ENCODE measurements at places on chromosomes 3 and 15.
A peak's percentile ranks its signal among the peaks of the same experiment; 100 is the strongest.

GRCh38 chr3:7793786-7794185, 707.8 kb upstream of the LMCD1 start:
- DNase-seq: no peak

- DNase-seq: peak; percentile 89
Measured at GRCh38 chr15:74780523-74781430, 1.1 kb upstream of the CSK start.

DNA sequence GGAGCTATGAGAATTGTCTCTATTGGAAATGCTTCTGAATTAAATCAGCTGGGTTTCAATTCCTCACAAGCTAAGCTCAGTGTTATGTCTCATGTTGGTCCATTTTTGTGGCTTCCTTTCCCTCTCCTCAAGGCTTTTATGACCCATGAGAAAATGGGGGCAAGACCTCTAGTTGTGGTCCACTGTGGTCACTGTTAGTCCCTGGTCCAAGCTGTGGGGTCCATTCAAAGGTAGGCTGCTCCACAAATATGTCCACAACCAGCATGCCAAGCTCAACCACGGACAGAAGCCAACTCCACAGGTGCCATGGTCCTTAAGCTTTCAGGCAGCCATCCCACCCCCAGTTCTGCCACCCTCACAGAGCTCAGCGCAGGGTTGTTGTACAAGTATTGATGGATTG, 14.9 kb upstream of the TPM1 start:
- DNase-seq: no peak

- no peak for DNase-seq
Measured at GRCh38 chr3:152446495-152446894, 177.8 kb downstream of the MBNL1 start.

DNA sequence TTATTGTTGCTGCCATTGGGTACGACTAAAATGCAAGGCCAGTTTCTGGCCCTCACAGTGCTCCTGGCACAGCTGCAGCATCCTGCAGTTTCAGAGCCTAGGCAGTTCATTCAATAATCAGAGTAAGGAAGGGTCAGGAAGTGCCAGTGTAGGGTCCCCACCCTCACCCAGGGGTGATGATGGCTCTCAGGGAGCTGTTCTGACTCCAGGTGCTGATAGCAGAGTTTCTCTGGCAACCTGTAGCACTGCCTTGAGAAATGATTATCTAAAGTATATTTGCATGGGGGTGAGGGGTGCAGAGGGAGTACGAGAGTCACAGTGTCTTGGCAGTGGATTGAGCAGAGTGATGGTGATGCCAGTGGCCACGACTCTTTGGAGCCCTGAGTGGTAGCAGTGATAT, 15.5 kb upstream of the IL16 start:
- DNase-seq: no peak

- DNase-seq: no peak
Measured at GRCh38 chr3:53269888-53270880, 14.4 kb upstream of the TKT start.

DNA sequence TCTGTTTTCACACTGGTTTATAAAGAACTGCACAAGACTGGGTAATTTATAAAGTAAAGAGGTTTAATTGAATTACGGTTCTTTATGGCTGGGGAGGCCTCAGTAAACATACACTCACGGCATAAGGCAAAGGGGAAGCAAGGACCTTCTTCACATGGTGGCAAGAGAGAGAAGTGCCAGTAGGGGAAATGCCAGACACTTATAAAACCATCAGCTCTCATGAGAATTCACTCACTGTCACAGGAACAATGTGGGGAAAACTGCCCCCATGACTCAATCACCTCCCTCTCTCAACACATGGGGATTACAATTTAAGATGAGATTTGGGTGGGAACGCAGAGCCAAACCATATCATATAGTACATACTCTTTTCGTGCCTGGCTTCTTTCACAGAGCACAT, 42.4 kb downstream of the MAP2K1 start:
- DNase-seq: no peak

DNA sequence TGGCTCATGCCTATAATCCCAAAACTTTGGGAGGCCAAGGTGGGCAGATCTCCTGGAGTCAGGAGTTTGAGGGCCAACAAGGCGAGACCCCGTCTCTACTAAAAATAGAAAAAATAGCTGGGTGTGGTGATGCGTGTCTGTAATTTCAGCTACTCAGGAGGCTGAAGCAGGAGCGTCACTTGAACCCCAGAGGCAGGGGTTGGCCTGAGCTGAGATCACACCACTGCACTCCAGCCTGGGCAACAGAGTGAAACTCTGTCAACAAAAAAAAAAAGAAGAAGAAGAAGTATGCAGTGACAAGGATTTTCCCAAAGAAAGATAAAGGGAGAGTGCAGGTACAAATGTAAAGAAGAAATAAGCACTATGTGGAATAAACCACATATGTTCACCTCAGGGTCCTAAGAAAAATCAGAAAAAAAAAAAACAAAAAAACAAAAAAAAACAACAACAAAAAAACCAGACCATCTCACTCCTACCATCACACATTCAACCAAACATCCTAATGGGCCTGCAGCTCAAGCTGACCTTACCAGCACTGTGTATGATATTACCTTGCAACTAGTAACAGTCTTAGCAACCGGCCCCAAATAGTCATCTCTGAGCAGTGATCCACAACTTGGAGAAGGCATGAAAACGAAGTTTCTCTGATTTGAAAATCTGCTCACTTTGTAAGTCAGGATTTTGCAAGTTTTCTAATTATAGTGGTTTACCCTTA, 296.7 kb upstream of the PROK2 start:
- DNase-seq: no peak

GRCh38 chr3:64105816-64106215, 82.5 kb upstream of the PSMD6 start:
- DNase-seq: no peak

DNA sequence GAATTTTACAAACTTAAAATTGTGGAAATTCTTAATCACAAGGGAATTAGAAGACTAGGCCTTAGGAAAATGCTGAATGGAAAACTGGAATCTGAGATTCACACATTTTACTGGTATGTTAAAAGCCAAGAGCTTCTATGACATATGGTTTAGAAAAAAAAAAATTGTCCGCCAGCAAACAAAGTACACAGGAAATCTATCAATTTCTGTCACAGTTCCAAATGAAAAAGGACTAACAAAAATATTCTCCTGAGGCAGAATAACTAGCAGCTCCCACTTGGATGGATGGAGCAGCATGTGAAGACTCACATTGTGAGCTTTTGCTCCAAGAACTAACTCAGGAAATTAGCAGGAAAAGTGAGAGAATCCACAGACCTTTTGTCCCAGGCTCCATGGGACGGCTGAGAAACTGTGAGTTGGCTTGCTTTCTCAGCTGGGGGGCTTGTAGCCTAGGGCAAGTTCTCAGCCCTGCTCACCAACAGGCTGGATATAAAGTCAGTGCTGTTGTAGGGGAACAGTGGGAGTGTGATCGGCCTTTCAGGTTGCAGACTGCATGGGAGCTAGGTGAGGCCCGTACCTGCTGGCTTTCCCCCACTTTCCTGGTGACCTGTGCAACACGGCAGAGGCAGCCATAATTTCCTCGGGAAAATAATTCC, 731.1 kb upstream of the SGO1 start:
- no peak for DNase-seq

DNA sequence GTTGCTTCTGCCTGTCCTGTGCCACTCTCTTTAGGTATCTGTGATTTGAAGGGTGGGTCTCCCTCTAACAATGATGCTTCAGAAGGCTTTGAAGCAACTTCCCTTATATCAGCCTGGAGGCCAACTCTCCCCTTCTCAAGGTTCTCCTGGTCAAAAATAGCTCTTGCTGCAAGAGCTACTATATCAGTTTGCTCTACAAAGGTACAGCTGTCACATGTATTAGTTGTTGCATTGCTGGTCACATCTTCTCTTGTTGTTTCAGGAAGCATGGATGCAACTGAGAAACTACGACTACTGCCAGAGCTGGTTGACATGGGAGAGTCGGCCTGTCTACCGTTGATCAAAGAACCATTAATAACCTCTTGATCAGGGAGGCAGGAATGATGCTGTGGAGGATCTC, 38.3 kb downstream of the USF3 start:
- no peak for DNase-seq

DNA sequence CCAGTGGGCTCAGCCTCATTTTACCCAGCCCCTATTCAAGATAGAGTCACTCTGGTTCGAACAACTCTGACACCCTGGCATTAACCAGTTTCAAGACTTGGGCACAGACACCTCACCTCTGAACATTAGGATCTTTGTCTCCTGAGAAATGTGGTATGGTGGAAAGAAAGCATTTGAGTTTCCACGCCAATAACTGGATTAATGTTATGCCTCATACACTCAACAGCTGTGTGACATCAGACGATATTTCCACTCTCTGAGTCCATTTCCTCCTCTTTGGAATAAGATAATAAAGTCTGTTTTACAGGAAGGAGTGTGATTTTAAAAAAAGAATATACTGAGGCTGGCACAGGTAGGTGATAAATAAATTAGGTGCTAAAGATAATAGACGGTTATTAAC, 121.3 kb upstream of the CHL1 start:
- DNase-seq: no peak

GRCh38 chr3:171815973-171816595, 5.8 kb upstream of the PLD1 start:
- no peak for DNase-seq

DNA sequence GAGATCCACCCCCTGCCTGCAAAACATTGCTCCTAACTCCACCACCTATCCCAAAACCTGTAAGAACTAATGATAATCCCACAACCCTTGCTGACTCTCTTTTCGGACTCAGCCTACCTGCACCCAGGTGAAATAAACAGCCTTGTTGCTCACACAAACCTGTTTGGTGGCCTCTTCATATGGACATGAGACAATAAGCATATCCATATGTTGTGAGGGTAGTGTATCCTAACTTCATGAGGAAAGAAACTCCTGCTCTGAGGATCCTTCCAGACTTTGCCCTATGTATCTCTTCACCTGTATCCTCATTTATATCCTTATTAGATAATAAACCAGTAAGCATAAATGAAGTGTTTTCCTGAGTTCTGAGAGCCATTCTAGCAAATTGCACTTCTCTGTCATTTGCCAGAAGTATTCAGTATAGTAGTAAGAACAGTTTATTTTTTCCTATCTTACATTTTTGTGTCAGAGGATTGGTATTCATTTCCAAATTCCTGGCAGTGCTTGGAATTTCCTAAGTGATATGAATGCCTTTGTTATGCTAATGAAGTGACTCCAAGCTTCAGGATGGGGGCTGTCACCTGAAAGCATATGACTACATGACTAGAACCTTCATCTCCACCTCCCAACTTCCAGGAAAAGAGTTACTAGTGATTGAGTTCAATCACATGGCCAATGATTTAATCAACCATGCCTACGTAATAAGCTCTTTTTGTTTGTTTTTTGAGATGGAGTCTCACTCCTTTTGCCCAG, 30.2 kb downstream of the TTBK2 start:
- no peak for DNase-seq

GRCh38 chr3:100915706-100916495, 77.3 kb downstream of the ABI3BP start:
- DNase-seq: no peak

GRCh38 chr3:52196977-52197376, 983 bp upstream of the ALAS1 start:
- DNase-seq: no peak

DNA sequence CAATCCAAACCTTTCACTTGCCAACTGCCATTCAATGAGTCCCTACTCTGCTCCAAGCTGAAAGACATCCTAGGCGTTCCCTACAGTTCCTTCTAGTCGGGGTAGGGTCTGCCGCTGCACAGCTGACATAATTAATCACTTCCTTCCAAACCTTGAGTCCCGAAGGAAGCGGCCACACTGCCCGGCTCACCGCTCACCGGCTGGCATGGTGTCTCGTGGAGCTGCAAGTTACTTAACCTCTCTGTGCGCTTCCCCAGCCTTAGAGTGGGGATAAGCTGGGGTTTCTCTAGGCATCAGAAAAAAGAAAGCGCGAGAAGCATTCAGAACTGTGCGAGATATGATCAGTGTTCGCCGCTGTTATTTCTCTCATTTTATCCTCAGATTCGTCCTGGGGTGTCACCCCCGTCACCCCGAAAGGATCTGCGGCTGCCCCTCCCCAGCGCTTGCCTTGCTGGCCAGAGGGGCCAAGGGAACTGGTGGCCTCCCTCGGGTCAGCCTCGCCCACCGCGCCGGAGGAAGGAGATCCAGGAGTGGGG, 748 bp downstream of the MRPS25 start:
- peak; percentile 14 for DNase-seq

GRCh38 chr3:190076601-190077394, 43.9 kb downstream of the P3H2 start:
- DNase-seq: no peak

DNA sequence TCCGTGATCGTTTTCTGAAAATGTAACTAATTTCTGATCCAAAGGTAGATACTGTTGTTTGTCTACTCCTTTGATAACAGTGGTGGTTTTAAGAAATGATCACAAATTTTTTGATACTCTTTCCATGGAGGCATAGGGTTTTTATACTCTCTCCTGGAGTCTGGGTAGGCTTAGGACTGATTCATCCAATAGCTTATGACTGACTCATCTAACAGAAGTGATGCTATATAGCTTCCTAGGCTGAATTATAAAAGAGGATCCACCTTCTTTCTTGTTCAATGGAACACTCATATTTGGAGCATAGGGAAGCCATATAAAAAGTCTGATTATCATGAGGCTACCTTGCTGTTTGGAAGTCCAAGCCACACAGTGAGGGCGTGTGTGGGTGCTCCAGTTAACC, 84.3 kb downstream of the CHST2 start:
- DNase-seq: no peak

DNA sequence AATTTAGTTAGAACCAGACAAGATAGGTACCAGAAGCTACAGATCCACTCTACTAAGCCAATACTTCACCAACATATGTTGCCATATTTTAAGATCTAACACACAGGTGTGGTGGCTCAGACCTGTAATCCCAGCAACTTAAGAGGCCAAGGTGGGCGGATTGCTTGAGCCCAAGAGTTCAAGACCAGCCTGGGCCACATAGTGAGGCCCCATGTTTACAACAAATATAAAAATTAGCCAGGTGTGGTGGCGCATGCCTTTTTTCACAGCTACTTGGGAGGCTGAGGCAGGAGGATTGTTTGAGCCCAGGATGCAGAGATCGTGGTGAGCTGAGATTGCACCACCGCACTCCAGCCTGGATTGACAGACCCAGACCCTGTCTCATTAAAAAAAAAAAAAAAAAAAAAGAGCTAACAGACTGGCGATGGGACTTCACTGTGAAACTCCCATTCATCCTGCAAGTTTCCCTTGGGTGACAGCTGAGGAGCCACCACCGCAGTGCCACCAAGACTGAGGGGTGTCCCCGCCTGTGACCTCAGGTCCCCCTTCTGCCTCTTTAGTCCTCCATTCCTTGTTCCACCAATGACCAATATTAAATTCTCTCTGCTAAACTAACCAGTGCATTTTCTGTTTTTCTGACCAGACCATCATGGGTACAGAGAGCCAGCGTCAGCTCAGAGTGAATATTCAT, 163.3 kb downstream of the OR4M2 start:
- DNase-seq: no peak

DNA sequence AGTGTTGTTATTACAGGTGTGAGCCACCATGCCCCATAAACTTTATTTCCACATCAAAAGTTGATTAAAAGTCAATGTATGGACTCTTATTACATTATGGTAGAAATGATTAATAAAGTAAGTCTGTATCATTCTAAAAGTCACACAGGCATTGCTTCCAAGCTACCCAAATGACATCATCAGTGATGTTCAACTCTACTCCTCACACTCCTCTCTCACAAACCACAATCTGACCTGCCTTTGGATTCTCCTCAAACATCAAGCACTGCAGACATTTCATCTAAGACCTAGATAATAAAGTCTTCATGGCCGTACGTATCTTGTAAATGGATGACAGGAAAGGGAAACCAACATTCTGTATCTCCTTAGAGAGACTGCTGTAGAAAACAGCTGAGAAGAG, 68.0 kb downstream of the SMARCC1 start:
- no peak for DNase-seq
